Left colon (tissue), 2 donors: ENCODE measurements at places on chromosomes 7 and 10. TPM values are rescaled to one million over a fixed set of nuclear protein-coding genes. Genes with fewer than 3 reads are reported as not detected.

FOXP2 gene
- total RNA-seq = 21.1 TPM

COL13A1 gene
- total RNA-seq = 0.70 TPM

MMP21 gene
- not detected for total RNA-seq

CACNB2 gene
- 17.9 TPM for total RNA-seq

TLX1 gene
- 1.7 TPM for total RNA-seq

CTBP2 gene
- total RNA-seq = 142 TPM

HOXA13 gene
- total RNA-seq = 35.2 TPM

NUTM2E gene
- total RNA-seq = not detected

ZNF518A gene
- total RNA-seq = 39.6 TPM

ZPBP gene
- not detected for total RNA-seq

ALOX5 gene
- total RNA-seq = 9.3 TPM

YAE1 gene
- 19.0 TPM for total RNA-seq

GSTO2 gene
- total RNA-seq = 13.7 TPM

PDE6C gene
- not detected for total RNA-seq

UCN3 gene
- 4.5 TPM for total RNA-seq

ATP6V0E2 gene
- total RNA-seq = 14.1 TPM

SPOCK2 gene
- total RNA-seq = 4.5 TPM

NEBL gene
- 15.5 TPM for total RNA-seq

PDE1C gene
- 4.0 TPM for total RNA-seq

OR6B1 gene
- not detected for total RNA-seq

C7orf33 gene
- total RNA-seq = not detected

TRIM24 gene
- 20.0 TPM for total RNA-seq

IDI2 gene
- total RNA-seq = not detected
